ENCODE measurements at places on chromosomes 7 and 10. TPM values are rescaled to one million over a fixed set of nuclear protein-coding genes. Genes with fewer than 3 reads are reported as not detected.

- DNase-seq, result no peak
Observed at GRCh38 chr7:156892081-156892800, 742 bp downstream of the LMBR1 start.

DNA sequence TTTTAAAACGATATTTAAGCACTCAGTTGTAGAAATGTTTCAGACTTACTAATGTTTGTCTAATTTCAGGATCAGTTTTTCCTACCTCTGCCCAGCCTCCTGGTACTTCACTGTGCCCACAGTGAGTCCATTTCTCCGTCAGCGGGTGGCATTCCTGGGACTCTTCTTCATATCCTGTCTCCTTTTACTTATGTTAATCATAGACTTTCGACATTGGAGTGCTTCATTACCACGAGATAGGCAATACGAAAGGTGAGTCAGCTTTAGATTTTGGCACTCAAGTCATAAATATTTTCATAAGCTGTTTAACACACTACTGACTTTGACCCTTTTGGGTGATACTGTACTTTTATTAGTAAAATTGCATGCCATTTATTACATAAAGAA is 2.1 kb downstream of the ENTPD7 start:
- DNase-seq, result peak; percentile 67

- no peak for DNase-seq
Observed at GRCh38 chr10:591646-592045, 97.8 kb downstream of the DIP2C start.

Gene IFRD1
- 89.6 TPM for total RNA-seq

Gene C10orf105
- total RNA-seq, result not detected
